ENCODE measurements at places on chromosomes 2 and 18. TPM values are rescaled to one million over a fixed set of nuclear protein-coding genes. Genes with fewer than 3 reads are reported as not detected.

- DNase-seq: no peak
Observed at GRCh38 chr2:25537526-25537925, 135.9 kb downstream of the DTNB start.

Gene HTR2B
- 0.41 TPM for polyA plus RNA-seq

Gene DBI
- polyA plus RNA-seq: 350 TPM

Gene CTLA4
- not detected for polyA plus RNA-seq

DNA sequence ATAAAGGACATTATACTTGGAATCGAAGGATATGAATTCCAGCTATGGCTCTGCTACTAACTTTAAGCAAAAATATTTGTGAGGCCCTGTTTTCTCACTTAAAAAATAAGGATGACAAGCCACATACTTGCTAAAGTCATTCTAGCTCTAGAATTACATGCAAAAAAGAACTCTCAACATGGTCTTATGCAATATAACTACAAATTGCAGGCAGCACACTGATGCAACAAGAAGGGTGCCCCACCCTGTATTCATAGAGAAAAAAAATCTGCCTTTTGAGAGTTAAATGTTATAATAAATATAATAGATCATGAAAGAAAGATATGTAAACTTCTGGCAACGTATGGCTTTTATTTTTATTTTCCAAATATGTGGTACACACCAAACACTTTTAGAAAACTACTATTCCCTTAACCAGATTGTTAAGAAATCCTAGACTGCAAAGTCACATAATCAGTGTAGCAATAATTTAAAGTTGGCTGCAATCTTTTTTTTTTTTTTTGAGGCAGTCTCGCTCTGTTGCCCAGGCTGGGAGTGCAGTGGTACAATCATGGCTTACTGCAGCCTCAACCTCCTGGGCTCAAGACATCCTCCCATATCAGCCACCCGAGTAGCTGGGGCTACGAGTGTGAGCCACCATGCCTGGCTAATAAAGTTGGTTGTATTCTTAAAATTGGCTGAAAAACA lies 40.2 kb upstream of the WDSUB1 start:
- no peak for DNase-seq

Gene GALNT3
- polyA plus RNA-seq: not detected

- no peak for DNase-seq
Observed at GRCh38 chr2:11807156-11808015, 61.0 kb downstream of the LPIN1 start.

Gene RAB10
- polyA plus RNA-seq: 75.9 TPM

DNA sequence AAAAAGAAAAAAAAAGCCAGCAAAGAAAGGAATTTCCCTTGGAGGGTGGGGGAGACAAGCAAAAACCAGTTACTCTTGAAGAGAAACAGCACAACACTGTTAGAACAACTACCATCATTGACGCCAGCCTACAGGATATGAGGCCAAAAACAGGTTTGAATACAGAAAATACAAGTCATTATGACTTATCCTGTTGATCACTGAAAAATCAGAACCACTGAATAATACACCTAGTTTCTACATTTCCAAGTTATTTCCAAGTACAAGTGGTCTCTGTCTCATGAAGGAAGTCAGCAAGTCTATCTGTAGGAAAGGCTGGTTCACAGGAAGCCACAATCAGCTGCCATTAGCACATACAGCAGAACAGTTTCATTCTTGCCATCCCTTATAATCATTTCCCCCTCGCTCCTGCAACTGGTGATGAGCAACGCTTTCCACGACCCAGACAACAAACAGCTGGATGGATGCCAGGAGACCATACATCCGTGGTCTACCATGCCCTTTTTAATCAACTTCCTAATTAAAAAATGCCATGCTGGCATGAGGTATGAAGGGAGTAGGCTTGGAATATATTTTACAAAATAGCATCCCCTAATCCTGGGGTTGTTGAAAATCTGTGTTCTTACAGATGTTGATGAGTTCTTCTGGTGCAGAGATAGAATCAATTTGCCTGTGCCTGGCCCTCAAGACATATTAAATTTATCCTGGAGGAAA lies 10.4 kb downstream of the MYT1L start:
- no peak for DNase-seq

DNA sequence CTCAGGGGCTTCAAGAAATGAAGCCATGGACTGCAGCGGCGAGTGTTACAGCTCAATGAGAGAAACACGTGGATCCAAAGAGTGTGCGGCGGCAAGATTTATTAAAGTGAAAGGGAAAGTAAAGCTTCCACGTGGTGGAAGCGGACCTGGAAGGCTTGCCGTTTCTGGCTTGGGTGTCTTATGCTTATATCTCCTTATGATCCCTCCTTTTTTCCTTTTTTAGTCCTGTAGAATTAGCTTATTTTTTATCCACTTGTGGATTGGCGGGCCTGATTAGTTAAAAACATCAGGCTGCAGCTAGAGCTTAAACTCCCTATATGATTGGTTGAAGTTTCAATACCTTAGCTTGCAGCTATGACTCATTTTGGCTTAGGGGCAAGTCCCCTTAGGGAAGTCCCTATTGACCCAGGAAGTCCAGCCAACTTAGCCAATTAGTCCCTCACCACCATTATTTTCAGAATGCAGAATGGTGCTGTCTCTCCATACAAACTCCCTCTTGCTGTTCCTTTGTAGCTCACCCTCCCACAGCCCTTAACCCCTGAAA lies 11.6 kb upstream of the HNMT start:
- DNase-seq: no peak

Gene RESP18
- polyA plus RNA-seq: not detected

- peak; percentile 81 for DNase-seq
Observed at GRCh38 chr2:71498261-71498701, 44.9 kb downstream of the DYSF start.

Gene AKAIN1
- polyA plus RNA-seq: not detected

DNA sequence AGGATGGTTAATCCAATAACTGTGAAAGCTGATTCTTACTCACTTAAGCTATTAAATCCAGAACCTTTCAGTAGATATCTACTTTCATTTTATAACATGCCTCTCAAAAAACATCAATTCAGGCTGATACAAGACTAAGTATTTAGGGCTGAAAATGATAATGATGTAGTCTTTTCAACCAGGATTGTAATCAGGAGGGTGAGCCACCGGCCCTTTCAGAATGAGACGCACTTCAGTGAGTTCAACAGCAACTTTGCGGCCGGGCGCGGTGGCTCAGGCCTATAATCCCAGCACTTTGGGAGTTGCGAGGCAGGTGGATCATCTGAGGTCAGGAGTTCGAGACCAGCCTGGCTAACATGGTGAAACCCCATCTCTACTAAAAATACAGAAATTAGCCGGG lies 30.4 kb downstream of the RBMS1 start:
- DNase-seq: no peak

GRCh38 chr2:15311201-15311907 lies 249.8 kb downstream of the NBAS start:
- no peak for DNase-seq

- DNase-seq: no peak
Observed at GRCh38 chr2:202426751-202427150, 50.6 kb downstream of the BMPR2 start.

- DNase-seq: peak; percentile 23
Observed at GRCh38 chr18:79877163-79878091, 74.0 kb downstream of the SLC66A2 start.

GRCh38 chr2:215793747-215794595 lies 219.4 kb downstream of the MREG start:
- DNase-seq: no peak

DNA sequence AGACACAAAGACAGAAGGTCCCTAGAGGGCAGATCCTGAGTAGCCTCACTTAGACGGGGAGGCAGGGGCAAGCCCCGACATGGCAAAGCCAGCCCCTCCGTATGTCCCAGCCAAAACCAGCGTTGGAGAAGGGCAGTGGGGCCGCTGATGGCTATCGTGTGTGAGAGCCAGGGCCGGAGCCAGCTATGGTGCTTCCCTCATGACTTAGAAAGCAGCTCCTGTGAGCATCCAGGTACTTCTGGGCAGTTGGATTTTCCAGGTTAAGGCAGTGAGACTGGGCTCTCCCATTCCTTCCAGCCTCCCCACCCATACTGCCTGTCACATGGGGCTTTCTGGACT lies 31.2 kb upstream of the ROCK2 start:
- no peak for DNase-seq

DNA sequence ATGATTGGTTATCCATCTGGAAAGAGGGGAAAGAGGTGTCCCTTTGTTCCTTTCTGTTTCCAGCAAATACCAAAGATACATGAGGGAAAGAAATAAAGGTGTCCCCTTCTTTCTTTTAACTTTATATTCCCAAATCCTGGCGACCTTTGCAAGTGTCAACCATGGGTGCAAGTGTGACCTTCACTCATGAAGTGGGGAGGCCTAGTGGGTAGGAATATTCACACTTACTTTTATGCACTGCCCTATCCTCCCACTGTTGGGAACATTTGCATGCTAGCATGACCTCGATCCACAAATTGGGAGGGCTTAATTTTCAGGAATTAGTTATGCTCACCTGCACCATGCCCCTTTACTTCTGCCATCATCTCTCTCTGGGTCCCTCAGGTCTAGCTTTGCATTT lies 70.2 kb upstream of the ZNF804A start:
- no peak for DNase-seq

DNA sequence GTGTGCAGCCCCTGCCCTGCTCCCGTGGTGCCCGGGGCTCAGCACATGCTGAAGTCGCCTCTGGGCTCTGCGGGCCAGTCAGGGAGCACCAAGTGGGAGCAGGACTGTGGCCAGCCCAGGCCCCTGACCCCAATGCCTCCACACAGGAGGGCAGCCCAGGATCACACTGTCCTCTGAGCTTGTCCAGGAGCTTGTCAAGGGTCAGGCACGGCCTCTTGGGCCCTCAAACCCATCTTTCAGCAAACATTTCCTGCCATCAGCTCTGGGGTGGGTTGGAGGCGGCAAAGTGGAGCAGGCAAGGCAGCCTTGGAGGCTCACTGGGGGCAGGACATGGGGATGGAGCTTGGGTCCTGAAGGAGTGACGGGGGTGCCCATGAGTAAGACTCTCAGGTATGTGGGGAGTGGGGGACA lies 10.3 kb downstream of the SNED1 start:
- no peak for DNase-seq

DNA sequence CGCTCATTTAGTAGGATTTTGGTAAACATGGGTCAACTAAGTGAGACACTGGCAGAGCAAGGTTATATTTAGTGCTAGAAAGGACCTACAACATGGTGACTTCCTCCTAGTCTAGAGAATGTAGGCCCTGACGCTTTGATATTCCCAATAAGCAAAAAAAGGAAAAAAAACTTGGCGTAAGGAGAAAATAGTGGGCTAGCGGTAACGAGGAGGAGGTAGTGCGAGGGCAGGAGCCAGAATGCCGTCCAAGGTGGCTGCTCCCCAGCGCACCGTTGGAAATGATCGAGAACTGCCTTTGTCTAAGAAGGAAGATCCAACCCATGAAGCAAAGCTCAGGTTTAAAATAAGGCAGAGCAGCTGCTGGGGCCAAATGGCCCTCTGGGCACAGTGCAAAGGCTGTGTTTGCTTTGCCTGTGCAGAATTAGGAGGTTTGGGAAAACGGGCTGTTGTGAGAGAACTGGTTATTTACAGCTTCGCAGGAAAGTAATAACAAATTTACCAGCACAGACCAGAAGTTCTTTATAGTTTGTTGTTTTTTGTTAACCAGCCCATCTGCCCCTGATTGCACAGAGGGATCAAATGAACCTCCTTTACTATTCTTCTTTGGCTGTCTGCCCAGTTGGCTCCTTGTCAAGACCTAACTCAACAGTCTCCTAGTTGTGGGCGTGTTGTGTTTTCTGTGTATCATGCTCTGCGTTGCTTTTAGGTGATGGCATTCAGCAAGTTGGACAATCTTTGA lies 86.6 kb downstream of the ITGB1BP1 start:
- peak; percentile 40 for DNase-seq

DNA sequence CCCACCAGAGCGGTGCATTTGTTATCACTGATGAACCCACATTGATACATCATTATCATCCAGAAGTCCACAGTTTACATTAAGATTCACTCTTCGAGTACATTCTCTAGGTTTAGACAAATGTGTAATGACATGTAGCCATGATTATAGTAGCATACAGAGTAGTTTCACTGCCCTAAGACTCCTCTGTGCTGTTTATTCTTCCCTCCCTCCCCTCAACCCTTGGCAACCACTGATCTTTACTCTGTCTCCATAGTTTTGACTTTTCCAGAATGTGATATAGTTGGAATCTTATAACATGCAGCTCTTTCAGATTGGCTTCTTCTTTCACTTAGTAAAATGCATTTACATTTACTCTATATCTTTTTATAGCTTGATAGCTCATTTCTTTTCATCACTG lies 31.2 kb upstream of the GREB1L start:
- no peak for DNase-seq

Gene CPO
- polyA plus RNA-seq: not detected

DNA sequence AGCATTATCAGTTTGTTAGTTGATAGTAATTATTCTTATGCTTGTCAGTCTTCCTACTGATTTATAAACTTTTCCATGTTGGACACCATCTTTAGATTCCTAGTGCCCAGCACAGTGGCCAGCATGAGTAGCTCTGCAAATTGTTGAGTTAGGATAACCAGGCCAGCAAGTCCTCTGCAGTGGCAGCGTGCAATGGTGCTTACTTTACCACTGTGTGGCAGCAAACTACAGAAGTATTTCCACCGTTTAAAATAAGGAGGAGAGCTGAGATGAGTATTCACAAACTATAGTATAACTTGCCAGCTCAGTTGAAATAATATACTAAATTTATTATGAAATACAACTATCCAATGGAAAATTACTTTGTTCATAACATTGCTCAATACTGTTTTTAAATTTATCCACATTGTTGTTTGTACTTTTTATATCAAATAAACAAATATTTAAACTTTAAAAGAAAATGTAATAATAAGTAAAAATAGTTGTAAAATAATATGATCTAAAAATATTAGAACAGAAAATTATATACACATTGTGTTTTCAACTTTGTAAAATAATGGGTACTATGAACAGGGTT lies 9.3 kb upstream of the THADA start:
- peak; percentile 70 for DNase-seq

GRCh38 chr2:29394981-29395350 lies 279.8 kb downstream of the CLIP4 start:
- DNase-seq: no peak

- DNase-seq: no peak
Observed at GRCh38 chr2:64737547-64737946, 83.8 kb upstream of the SERTAD2 start.

GRCh38 chr2:45897842-45898241 lies 246.4 kb downstream of the PRKCE start:
- DNase-seq: no peak

DNA sequence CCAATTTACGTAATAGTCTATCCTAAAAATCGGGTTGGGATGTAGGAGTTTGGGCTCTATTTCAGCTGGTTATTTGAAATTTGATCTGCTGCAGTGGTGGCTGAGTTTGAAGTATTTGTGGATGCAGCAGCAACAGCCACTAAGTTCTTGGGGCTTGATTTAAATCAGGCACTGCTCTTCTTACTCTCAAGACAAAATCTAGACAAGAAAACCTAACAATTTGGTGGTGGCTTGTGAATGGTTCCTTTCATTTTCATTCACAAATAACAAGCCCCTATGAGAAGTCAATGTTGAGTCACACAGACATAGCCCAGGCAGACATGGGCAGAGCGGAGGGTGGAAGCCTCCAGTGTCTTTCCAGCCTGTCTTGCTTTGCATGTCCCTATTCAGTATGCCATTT lies 199.3 kb downstream of the LTBP1 start:
- no peak for DNase-seq

- peak; percentile 3 for DNase-seq
Observed at GRCh38 chr18:58132595-58133261, 88.7 kb downstream of the NEDD4L start.

Gene MARS2
- 8.4 TPM for polyA plus RNA-seq

Measured in cardiac muscle cell (in vitro differentiated cells and primary cell).